Activated CD4-positive, CD25-positive, alpha-beta regulatory T cell (primary cell): ENCODE measurements at places on chromosomes 6 and 20.

DNA sequence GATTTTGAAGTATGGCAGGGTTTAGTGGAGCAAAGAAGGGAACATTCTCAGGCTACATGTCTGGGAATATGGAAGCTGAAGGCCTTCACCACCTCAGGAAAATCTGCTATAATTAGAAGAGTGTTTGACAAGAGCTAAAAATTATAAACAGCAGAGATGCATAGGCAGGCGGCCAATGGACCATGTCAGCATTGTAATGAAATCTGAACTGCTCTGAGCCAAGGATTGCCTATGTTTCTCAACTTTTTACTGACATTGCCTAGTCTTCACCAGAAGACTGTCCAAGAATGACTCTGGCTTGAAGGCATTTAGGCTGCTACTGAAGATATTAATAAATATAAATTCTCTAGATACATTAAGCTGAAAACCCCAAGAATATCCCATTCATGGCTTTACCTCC, 84.1 kb downstream of the C6orf52 start:
- DNase-seq: no peak

DNA sequence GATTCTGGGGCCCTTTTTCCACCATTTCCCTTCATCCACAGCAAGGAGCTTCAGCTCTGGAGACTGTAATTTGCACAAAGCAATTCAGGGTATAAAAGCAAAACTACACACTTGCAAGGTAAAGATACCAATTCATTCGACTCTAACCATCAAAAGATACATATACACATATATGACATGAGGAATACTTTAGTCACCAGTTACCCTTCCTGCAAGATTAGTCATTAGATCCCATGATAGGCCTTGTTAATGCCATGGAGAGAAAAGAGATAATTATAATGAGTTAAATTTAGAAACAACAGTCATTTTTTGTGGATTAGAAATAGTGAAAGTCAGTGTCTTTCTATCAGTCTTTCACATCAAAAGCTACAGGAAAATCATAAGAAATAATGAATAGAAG, 204.2 kb downstream of the KCNQ5 start:
- DNase-seq: no peak

GRCh38 chr6:16358531-16359138, 120.2 kb downstream of the GMPR start:
- no peak for DNase-seq

DNA sequence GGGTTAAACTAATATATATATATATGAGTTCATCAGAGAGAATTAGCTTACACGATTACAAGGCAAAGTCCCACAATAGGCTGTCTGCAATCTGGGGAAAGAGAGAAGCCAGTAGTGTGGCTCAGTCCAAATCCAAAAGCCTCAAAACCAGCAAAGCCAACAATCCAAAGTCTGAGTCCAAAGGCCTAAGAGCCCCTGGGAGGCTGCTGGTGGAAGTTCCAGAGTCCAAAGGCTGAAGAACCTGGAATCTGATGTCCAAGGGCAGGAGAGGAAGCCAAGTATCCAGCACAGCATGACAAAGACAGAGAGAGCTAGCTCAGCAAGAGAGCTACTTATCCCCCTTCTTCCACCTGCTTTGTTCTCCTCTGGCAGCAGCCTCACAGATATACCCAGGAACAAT, 274.7 kb upstream of the ID4 start:
- no peak for DNase-seq

DNA sequence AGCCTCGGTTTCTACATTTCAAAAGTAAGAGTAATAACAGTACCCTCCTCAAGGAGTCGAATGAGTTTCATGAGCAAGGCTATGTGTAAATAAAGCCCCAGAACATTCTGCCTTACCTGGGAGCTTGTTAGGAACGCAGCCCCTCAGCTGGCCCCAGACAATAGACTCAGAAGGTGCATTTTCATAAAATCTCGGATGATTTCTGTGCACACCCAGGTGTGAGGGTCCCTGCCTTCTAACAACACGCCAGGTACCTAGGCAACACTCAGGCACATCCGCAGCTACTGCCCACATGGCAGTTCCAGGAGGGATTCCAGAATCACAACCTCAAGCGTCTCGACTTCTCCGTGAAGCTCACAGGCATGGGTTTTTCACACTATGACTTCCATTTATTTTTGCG, 226.5 kb upstream of the CDH4 start:
- DNase-seq: no peak

DNA sequence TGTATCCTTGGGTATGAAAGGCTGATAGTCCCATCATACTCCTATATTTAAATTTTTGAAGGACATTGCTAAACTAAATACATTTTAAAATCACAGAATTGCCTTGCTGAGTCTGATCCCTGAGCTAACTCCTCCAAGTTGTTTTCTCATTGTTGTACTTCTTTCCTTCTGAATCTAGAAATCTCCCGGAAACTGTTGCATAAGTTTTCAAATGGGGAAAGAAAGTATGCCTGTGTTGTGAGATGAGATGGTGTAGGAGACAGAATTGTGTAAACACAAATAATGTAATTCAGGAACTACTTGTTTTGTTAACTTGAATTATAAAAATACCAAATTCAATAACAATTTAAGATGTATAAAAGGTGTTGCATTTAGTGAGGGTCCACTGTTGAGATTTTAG, 7.3 kb downstream of the PNRC1 start:
- DNase-seq: no peak

- no peak for DNase-seq
Measured at GRCh38 chr20:41169162-41169690, 31.9 kb downstream of the PLCG1 start.
